ENCODE measurements at places on chromosomes 7 and 10. TPM values are rescaled to one million over a fixed set of nuclear protein-coding genes. Genes with fewer than 3 reads are reported as not detected.

GRCh38 chr7:38425509-38425908, 152.1 kb upstream of the TARP start:
- no peaks in the 10 kb centered on the region for H3K36me3 ChIP-seq
- peak; percentile 10 for DNase-seq
- H3K27ac ChIP-seq = no peak overlapping the region
- no peaks in the 10 kb centered on the region for H3K27me3 ChIP-seq
- H3K4me1 ChIP-seq = peaks cover 41% of the 10 kb centered on the region

Gene CPA2
- total RNA-seq = not detected

Gene ATRNL1
- total RNA-seq = not detected

GRCh38 chr7:156001496-156002260, 189.4 kb upstream of the SHH start:
- H3K4me3 ChIP-seq = no peak overlapping the region
- DNase-seq = no peak
- H3K27me3 ChIP-seq = no peaks in the 10 kb centered on the region
- no peak overlapping the region for H3K27ac ChIP-seq
- H3K36me3 ChIP-seq = no peaks in the 10 kb centered on the region

DNA sequence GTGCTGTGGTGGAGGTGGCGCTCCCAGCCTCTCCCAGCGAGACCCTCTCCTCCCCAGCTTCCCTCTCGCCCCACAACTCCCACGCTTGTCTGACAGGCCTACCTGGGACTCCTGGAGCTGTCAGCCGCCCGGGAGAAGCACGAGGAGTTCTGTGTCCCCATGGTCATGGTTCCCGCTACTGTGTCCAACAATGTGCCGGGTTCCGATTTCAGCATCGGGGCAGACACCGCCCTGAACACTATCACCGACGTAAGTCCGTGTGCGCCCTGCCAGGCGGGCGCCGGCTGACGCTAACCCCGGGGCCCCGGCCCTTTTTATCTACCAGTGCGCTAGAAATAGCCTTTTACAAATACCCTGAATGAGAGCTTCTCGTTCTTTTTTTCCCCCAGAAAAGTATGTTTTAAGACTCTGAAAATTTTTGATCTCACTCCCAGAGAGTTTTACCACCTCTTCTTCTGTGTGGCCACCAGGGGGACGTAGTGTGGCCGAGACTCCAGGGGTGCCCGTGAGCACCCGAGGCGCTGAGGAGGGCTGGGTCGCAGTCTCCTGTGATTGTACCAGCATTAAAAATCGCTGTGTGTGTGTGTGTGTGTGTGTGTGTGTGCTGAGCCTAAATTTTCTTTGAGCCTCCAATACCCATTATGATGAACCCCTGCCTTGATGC, 52.6 kb downstream of the PFKP start:
- H3K4me1 ChIP-seq = no peaks in the 10 kb centered on the region
- DNase-seq = no peak

Gene SEMA4G
- total RNA-seq = 1.1 TPM

DNA sequence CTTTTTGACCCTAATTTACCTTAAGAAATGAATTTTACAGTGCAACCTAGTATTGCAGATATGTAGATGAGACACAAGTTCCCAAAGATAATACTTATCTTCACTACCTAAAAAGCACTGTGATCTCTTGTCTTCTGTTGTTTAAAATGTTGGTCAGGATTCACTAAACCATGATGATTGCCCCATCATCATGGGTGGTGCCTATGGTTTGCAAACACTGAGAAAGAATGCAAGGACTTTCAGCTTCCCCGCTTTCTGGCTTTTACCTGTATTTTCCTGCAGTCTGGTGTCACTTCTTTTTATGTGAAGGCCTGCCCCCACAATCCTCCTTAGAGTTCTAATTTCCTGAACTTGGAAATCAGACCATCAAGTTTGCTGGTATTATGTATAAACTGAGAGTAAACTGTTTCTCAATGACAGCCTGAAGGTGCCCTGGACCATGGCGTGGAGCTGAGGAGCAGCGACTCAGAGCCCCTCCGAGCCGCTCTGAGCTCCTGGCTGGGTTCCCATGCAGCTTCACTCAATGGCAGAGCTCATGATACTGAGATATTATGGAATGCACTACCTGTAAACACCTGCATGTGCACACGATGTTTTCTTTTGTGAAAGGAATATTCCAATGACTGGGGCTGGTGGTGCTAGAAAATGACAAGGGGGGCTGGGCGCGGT, 118.4 kb upstream of the EFCAB10 start:
- H3K27me3 ChIP-seq = no peaks in the 10 kb centered on the region
- no peak for DNase-seq
- no peak overlapping the region for H3K4me3 ChIP-seq
- H3K27ac ChIP-seq = no peak overlapping the region
- no peaks in the 10 kb centered on the region for H3K36me3 ChIP-seq

Gene STEAP1B
- not detected for total RNA-seq

- no peaks in the 10 kb centered on the region for H3K4me1 ChIP-seq
- H3K27ac ChIP-seq = no peak overlapping the region
- H3K36me3 ChIP-seq = no peaks in the 10 kb centered on the region
- H3K27me3 ChIP-seq = no peaks in the 10 kb centered on the region
- no peak overlapping the region for H3K4me3 ChIP-seq
- no peak for DNase-seq
These were observed 70.0 kb upstream of the FAM13C start for GRCh38 chr10:59432207-59432900.

Gene IL2RA
- total RNA-seq = 17.1 TPM

Gene TMEM139
- 1.8 TPM for total RNA-seq

Gene GPC2
- total RNA-seq = 12.5 TPM

Gene C10orf62
- total RNA-seq = not detected

GRCh38 chr7:128735436-128735835, 3.7 kb upstream of the CALU start:
- no peak for DNase-seq
- H3K4me3 ChIP-seq = no peak overlapping the region
- no peak overlapping the region for H3K27ac ChIP-seq
- H3K27me3 ChIP-seq = peaks cover 5% of the 10 kb centered on the region
- peaks cover 17% of the 10 kb centered on the region for H3K4me1 ChIP-seq
- H3K36me3 ChIP-seq = no peaks in the 10 kb centered on the region

- peaks cover 10% of the 10 kb centered on the region for H3K4me1 ChIP-seq
- H3K4me3 ChIP-seq = no peak overlapping the region
- H3K27ac ChIP-seq = no peak overlapping the region
- no peaks in the 10 kb centered on the region for H3K36me3 ChIP-seq
These were observed 94.7 kb downstream of the OSBPL3 start for GRCh38 chr7:24885305-24885704.

Gene ITPRID1
- total RNA-seq = not detected

- H3K27ac ChIP-seq = no peak overlapping the region
- no peaks in the 10 kb centered on the region for H3K36me3 ChIP-seq
- no peak overlapping the region for H3K4me3 ChIP-seq
- no peaks in the 10 kb centered on the region for H3K27me3 ChIP-seq
- no peak for DNase-seq
- no peaks in the 10 kb centered on the region for H3K4me1 ChIP-seq
These were observed 179.6 kb upstream of the LRRTM3 start for GRCh38 chr10:66746246-66746645.

DNA sequence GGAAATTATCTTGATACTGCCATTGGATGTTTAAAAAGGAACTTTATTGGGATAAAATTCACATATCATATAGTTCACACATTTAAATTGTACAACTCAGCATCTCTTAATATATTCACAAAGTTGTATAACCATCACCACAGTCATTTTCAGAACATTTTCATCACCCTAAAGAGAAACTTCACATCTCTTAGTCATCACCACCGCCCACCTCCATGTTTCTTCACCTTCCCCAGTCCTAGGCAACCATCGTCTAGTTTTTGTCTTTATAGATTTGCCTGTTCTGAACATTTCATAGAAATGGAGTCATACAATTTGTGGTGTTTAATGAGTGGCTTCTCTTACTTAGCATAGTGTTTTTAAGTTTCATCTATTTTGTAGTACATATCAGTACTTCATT, 96.6 kb downstream of the ANKRD30A start:
- no peaks in the 10 kb centered on the region for H3K36me3 ChIP-seq
- H3K27ac ChIP-seq = no peak overlapping the region
- H3K4me3 ChIP-seq = no peak overlapping the region
- DNase-seq = no peak

- no peaks in the 10 kb centered on the region for H3K36me3 ChIP-seq
- no peaks in the 10 kb centered on the region for H3K4me1 ChIP-seq
- no peak overlapping the region for H3K4me3 ChIP-seq
These were observed 31.3 kb downstream of the GNAT3 start for GRCh38 chr7:80480566-80480965.

DNA sequence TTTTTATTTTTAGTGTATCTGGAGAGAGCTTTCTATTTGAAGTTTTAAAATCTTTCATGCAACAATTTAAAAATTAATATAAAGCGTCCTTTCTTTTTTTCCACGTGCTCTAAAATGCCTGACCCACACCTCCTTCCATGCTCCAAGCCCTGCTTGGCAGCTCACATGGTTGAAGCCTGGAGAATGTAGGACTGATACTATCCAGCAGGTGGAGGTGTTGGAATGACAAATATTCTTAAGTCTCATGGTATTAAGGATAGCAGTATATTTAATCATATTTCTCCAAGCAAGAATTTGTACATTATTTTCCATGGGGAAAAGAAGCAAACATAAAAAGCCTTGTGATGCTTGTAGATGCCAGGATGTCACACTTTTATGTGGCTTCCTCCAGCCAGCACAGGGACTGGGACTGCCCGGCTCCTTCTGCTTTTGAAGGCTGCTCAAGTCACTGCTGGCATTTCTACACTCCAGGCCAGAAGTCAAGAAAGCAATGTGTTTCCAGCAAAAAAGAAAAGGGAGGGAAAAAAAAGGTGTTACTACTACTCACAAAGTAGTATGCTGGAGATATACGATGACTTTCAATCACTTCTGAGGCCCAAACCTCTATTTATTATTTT, 49.7 kb downstream of the BZW2 start:
- H3K4me3 ChIP-seq = no peak overlapping the region
- H3K27me3 ChIP-seq = no peaks in the 10 kb centered on the region
- no peaks in the 10 kb centered on the region for H3K4me1 ChIP-seq
- no peak overlapping the region for H3K27ac ChIP-seq
- H3K36me3 ChIP-seq = peaks cover 59% of the 10 kb centered on the region

Gene DNAJC12
- not detected for total RNA-seq

Gene SPDYE6
- total RNA-seq = not detected

GRCh38 chr7:154997840-154998370, 5.0 kb downstream of the PAXIP1 start:
- no peak for DNase-seq
- no peak overlapping the region for H3K4me3 ChIP-seq
- no peaks in the 10 kb centered on the region for H3K27me3 ChIP-seq
- H3K4me1 ChIP-seq = peaks cover 6% of the 10 kb centered on the region

DNA sequence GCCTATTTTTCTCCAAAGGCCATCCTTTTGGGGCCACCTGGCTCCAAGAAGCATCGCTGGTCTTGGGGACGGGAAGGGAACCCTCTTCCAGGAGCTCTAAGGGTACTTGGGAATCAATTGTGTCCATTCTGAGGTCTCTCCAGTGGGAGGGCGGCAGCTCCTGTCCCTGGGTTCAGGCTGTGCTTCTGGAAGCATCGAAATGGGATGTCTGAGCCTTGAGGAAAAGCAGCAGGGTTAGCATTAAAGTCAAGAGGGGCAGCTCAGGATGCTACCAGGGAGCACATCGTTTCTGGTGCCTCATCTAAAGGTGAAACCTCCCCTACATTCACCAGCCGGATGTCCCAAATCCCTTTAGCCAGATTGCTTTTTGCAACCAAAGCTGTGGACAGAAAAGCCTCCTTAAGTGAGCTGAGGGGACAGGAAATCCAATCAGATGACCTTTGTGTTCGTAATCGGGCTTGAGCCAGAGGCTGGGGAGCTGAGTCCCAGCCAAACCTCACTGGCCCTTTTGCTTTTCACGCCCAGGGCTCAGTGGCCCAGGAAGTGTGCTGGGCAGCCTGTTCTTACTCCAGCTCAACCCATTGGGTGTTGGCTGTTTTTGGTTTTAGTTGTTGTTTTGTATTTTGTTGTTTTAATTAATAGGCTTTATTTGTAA, 88.8 kb upstream of the ANLN start:
- peaks cover 11% of the 10 kb centered on the region for H3K36me3 ChIP-seq
- no peak for DNase-seq
- no peaks in the 10 kb centered on the region for H3K4me1 ChIP-seq
- H3K4me3 ChIP-seq = no peak overlapping the region
- no peaks in the 10 kb centered on the region for H3K27me3 ChIP-seq

Gene RNF133
- total RNA-seq = not detected

Gene EFCAB10
- total RNA-seq = 0.47 TPM

DNA sequence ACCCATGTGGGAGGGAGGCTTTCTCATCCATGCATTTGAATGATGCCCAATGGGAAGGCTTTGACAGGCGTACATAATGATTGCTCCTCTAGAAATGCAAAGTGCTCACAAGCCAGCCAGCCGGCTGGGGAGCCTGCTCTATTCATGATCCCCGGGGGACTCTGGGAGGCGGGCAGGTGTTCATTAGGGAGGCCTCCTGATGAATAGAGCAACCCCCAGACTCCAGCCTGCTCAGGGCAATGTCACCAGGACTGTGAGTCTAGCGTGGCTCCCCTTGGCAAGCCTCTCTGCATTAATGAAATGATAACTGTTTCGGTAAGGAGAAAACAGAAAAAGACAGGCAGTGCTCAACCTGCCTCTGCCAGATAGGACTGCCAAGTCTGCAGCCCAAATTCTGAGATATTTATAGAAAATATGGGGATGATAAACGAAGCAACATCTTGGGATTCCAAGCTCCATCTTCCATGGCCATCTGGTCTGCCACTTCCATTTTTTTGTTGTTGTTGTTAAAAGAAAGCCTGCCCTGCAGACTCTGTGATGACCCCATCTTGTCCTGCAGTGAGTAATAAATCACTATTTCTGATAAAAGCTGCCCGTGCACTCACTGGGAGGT, 236.4 kb downstream of the PRPF18 start:
- H3K4me1 ChIP-seq = peaks cover 15% of the 10 kb centered on the region
- H3K27ac ChIP-seq = no peak overlapping the region
- no peak for DNase-seq
- no peaks in the 10 kb centered on the region for H3K36me3 ChIP-seq

DNA sequence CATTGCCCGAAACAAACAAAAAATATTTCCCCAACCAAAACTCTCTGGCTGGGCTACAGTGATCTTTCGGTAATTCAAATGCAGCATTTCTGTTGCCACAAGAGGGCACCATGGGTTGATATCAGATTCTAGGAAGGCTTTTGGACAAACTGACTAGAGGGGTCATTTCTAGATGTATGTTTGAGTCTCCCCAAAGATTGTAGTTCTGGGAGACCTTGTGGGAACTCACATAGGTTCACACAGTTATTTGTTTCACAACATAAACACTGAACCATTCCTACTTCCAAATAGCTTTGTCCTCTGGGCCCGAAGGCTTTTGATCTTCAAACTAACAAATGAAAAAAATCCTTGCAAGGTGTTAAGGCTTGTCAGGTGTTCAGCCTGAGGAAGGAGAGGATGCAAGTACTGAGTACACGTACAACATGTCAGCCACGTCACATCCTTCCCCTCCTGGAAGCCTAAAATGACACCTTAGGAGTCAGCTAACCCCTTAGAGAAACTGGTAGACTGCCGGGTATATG, 37.0 kb upstream of the IL15RA start:
- H3K36me3 ChIP-seq = peaks cover 5% of the 10 kb centered on the region
- peak overlapping the region; percentile 70 for H3K27ac ChIP-seq

GRCh38 chr7:38368191-38368605, 94.8 kb upstream of the TARP start:
- H3K27me3 ChIP-seq = no peaks in the 10 kb centered on the region
- H3K4me1 ChIP-seq = peaks cover 73% of the 10 kb centered on the region
- DNase-seq = peak; percentile 66
- H3K4me3 ChIP-seq = no peak overlapping the region

Gene OPN1SW
- not detected for total RNA-seq

Gene FFAR4
- total RNA-seq = not detected

Gene SLC18A2
- total RNA-seq = 0.22 TPM

GRCh38 chr7:39421251-39421650, 145.0 kb upstream of the YAE1 start:
- no peak overlapping the region for H3K27ac ChIP-seq
- no peak for DNase-seq
- no peaks in the 10 kb centered on the region for H3K36me3 ChIP-seq
- H3K27me3 ChIP-seq = no peaks in the 10 kb centered on the region
- H3K4me1 ChIP-seq = no peaks in the 10 kb centered on the region

Data from CD4-positive, alpha-beta memory T cell (primary cell).